ENCODE measurements at places on chromosomes 6 and 20. TPM values are rescaled to one million over a fixed set of nuclear protein-coding genes. Genes with fewer than 3 reads are reported as not detected.

DNA sequence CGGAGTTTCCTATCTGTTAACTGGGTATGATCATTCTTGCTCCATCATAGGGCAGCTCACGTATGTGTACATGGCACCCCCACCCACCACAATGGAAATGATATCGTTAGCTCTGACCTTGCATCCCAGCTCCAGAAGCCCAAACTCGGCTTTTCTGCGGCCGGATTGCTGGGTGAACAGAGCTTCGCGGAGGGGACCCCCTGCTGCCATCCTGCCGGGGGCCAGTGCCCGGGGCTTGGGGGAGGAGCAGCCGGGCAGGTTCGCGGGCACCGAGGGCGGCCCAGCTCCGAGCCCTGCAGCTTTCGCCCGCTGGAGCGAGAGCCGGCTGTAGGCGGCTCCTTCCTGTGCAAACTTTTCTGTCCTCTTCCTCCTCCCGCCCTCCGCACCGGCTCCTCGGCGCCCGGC lies 24.9 kb upstream of the FUCA2 start:
- DNase-seq, result no peak

DNA sequence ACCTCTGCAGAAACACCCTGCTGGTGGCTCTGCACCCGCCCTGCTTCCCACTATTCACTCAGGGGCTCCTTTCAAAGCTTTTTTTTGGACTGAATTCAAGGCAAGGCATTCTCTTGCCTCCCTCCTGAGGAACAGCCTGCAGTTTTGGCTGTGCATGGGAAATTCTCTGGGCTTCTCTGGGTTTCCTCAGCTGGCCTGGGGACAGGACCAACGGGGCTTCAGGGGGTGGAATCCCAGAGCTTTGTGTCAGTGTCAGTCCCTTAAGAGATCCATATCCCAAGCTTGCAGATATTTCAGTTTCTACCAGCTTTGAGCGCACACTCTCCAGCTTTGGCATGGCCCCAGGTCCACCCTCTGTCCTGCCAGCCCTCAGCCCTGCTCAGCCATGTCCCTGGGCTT lies 2.0 kb downstream of the SCRT2 start:
- peak; percentile 54 for DNase-seq

DNA sequence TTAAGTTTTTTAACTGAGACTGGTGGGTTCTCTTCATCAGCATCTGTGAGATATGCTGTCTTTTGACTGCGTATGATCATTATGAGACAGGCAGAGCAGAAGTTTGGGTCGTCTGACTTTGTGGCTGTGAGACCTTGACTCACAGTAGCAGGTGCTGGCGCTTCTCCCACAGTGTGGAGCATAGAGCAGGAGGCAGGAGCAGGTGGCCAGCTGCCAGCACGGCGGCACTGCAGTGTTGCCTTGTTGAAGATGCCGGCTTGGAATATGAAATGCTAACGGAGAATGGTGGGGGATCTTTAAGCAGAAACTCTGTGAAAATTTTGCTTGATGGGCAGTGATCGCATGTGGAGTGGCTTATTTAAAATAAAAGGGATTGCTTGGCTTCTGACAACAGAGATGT lies 105.0 kb downstream of the TIAM2 start:
- peak; percentile 52 for DNase-seq

DNA sequence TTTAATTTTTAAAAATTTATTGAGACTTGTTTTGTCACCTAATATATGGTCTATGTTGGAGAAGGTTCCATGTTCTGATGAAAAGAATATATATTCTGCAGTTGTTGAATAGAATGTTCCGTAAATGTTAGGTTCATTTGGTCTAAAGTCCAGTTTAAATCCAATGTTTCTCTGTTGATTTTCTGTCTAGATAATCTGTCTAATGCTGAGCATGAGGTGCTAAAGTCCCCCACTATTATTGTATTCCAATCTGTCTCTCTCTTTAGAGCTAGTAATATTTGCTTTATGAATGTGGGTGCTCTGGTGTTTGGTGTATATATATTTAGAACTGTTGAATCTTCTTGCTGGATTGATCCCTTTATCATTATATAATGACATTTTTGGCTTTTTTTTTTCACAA lies 15.5 kb downstream of the TRIM15 start:
- no peak for DNase-seq

DNA sequence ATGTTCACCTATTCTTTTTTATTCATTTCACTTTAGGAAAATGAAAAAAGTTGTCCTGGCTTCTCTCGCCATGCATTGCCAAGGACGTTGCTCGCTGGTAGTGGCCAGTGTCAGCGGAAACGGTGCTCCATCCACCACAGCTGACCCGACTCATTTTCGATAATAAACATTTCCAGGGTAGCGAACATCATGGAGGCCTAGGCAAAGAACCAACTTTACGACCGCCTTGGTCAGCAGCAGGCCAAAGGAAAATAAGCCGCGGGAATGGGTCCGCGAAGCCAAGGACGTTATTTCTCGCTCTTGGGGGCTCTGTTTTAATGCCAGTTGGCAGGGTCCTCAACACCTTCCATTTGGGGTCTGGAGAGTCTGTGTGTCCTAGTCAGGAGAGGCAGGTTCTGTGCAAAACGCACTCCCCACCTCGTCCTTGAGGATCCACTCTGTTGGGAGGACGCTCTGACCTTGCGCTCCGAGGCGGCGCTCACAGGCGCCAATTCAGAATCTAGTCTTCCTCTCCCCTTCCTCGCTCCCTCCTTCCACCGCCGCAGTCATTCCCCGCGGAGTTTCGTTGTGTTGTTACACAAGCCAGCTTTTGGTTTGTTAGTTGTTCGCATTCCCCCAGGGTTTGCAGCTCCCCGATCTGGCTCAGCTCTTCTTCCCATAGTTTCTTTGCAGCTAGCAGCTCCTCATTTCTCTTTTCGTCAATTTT lies 4.1 kb upstream of the PAX1 start:
- DNase-seq, result no peak

- DNase-seq, result no peak
Measured at GRCh38 chr6:128112494-128112893, 211.6 kb upstream of the THEMIS start.

GRCh38 chr6:81105998-81106397 lies 646.5 kb downstream of the TENT5A start:
- no peak for DNase-seq

DNA sequence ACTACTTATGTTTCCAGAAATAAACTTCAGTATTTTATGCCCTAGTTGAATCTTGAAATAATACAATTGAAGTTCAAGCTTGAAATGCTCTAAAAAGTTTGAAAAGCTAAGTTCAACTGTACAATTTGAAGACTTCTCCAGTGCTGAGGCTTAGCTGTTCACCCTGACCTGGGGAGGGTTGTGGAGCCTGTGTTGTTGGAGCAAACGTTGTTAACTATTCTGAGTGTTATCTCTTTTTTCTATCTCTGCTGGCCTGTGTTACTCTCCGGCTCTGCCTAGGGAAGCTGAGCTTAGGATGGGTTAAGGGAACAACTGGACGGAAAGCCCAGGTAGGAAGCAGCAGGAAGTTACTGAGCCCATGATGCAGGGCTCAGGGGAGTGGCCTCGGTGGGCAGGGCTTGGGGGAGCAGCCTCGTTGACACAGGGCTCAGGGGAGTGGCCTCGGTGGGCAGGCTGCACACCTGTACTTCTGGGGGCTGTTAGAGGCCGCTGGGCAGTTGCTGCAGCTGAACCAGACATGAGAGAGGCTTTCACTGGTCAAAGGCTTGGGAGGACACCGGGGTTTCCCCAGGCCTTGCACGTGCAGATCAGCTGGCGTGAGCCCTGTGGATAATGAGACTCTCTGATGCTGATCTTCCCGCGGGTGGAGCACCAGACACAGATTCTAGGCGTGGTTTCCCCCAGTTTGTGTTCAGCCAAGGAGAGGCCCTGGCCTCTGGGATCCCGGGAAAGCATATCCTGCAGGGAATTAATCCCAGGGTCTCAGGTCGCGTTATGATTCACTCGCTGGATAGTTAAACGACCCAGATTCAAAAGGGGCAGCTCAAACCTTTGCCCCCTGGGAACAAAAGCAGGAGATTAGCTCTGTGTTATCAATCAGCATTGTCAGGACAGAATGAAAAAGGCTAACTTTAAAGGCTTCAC lies 58.9 kb downstream of the ERMARD start:
- DNase-seq, result no peak

- DNase-seq, result no peak
Measured at GRCh38 chr20:62363920-62364851, 2.9 kb downstream of the LAMA5 start.

GRCh38 chr6:79334674-79335073 lies 100.2 kb upstream of the HMGN3 start:
- DNase-seq, result no peak

- no peak for DNase-seq
Measured at GRCh38 chr6:106988664-106989063, 14.1 kb upstream of the CD24 start.

DNA sequence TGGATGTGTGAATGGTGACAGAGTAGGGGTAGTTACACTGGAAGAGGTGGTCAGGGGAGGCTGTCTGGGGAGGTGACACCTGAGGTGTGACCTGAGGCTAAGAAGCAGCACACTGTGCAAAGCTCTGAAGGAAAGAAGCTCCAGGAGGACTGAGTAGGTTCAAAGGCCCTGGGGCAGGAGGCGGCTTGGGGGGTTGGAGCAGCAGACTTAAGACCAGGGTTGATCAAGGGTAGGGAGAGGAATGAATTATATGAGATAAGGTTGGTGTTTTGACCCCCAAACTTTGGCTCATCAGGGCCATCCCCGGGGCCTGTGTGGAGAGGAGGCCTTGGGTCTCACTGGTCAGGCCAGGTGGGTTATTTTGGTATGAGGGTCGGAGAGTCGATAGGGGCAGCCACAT lies 166.1 kb downstream of the GRM4 start:
- DNase-seq, result no peak

The TMEM151B gene
- total RNA-seq, result 9.3 TPM

The CST8 gene
- not detected for total RNA-seq

The RAD21L1 gene
- total RNA-seq, result 0.28 TPM

The C20orf96 gene
- 6.8 TPM for total RNA-seq

The GNAS-AS1 gene
- 1.2 TPM for total RNA-seq

The CCN6 gene
- not detected for total RNA-seq

The KLHDC3 gene
- total RNA-seq, result 106 TPM

The FOXA2 gene
- total RNA-seq, result 0.83 TPM

Measured in spinal cord (tissue), 10 donors.